ENCODE measurements at places on chromosomes 16 and 17. TPM values are rescaled to one million over a fixed set of nuclear protein-coding genes. Genes with fewer than 3 reads are reported as not detected.

DNA sequence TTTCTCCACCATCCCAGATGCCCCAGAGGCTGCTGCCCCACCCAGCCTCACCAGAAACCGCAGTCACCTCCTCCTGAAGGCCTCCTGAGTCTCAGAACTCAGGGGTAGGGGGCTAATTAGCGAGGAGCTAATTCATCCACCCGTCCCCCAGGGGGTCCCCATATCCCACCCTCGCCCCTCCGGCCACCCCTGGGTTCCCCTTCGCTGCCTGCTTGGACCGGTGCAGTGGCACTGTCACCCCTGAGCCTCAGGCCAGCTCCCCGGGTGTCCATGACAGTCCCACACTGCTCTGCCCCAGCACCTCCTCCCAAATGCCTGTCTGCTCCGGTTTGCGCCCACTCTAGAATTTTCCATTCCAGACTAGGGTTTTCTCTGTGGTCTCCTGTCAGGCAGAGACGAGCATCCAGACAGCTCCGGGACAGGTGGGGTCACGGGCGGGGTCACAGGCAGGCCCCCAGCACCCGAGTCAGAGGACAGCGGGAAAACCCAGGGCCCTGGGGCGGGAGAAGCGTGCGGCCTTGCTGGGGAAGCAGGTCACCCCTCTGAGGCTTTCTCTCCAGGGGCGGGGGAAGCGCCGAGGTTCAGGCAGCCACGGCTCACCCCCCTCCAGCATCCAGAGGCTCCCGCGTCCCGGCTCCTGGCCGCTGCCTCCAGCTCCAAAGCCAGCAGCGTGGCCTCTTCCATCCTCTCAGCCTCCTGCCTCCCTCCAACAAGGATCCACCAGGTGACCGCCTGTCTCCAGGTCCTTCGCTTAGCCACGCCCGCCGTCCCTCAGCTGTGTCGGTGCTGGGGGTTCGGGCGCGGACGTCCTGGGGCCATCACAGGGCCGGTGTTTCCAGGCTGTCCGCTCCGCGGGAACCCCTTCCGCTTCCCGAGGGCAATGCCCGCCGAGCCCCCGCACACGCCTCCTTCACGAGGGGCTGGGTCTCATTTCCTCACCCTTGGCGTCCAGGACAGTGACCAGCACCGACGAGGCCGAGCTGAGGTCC, 3.1 kb upstream of the PERCC1 start:
- H3K27ac ChIP-seq, result no peak overlapping the region
- H3K4me1 ChIP-seq, result no peaks in the 10 kb centered on the region
- peak overlapping the region; percentile 19 for H3K4me3 ChIP-seq
- DNase-seq, result no peak
- H3K27me3 ChIP-seq, result peaks cover 7% of the 10 kb centered on the region

- H3K27ac ChIP-seq, result no peak overlapping the region
- H3K36me3 ChIP-seq, result no peaks in the 10 kb centered on the region
- H3K27me3 ChIP-seq, result no peaks in the 10 kb centered on the region
- H3K4me1 ChIP-seq, result no peaks in the 10 kb centered on the region
- H3K4me3 ChIP-seq, result no peak overlapping the region
Observed at GRCh38 chr17:79878329-79878947, 39.2 kb upstream of the CBX4 start.

- H3K4me3 ChIP-seq, result no peak overlapping the region
- no peak for DNase-seq
- H3K4me1 ChIP-seq, result no peaks in the 10 kb centered on the region
Observed at GRCh38 chr17:80901319-80901718, 90.3 kb upstream of the CHMP6 start.

DNA sequence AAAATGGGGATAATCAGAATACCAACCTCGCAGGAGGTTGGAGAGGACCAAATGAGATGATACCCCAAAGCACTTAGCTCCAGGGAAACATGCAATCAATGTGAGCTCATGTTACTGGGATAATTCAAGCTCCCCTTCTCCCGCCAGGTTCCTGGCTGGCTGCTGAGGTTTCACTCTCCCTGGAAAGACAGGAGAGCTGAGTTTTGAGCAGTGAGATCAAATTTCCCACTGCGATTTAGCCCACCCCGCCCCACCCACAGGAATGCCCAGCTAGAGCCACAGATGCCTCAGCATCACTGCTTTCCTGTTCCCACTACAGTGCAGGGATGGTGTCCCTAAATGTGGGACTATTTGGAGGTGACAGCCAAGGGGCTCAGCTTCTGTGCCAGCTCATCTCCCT, 56.7 kb downstream of the ZNF423 start:
- H3K36me3 ChIP-seq, result no peaks in the 10 kb centered on the region
- DNase-seq, result no peak
- no peak overlapping the region for H3K27ac ChIP-seq
- H3K4me1 ChIP-seq, result no peaks in the 10 kb centered on the region
- no peak overlapping the region for H3K4me3 ChIP-seq
- no peaks in the 10 kb centered on the region for H3K27me3 ChIP-seq

DNA sequence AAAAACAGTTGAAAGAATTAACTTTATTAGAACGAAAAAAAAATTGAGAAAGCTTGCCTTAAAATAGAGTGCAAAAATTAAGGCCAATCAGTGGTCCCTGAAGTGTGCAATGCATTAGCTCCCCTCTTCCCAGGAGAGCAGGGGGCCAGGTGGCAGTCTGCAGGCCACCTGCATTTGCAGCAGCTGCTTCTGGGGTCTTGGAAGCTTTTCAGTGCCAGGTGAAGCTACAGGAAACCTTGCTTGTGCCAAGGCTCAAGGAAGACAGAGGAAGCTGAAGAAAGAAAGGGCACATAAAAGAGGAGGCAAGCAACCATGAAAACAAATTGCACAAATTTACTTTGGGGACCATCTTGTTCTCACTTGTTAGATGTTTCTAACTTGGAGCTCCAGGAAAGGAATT, 50.5 kb upstream of the MTMR4 start:
- H3K4me1 ChIP-seq, result peaks cover 6% of the 10 kb centered on the region
- DNase-seq, result no peak
- H3K4me3 ChIP-seq, result no peak overlapping the region
- no peak overlapping the region for H3K27ac ChIP-seq
- no peaks in the 10 kb centered on the region for H3K27me3 ChIP-seq

- H3K36me3 ChIP-seq, result peaks cover 11% of the 10 kb centered on the region
- H3K27ac ChIP-seq, result no peak overlapping the region
- peak; percentile 22 for DNase-seq
- H3K4me1 ChIP-seq, result peaks cover 2% of the 10 kb centered on the region
Observed at GRCh38 chr17:61478026-61478789, 26.0 kb downstream of the TBX4 start.

- H3K4me1 ChIP-seq, result peaks cover 58% of the 10 kb centered on the region
- no peaks in the 10 kb centered on the region for H3K27me3 ChIP-seq
- H3K4me3 ChIP-seq, result no peak overlapping the region
- no peak for DNase-seq
- H3K36me3 ChIP-seq, result no peaks in the 10 kb centered on the region
Observed at GRCh38 chr17:29147682-29148081, 32.5 kb downstream of the MYO18A start.

DNA sequence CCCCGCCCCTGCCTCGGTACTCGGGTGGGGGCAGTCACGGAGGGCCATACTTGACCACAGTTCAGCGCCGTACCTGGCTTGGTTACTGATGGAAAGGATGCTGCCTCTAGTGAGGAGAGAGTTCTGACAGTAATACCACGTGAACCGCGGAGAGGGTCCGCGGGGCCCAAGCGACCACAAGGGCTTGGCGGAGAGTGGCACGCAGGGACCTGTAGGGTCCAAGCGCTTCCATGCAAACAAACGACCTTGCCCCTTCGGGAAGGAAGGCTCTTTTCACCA, 9.2 kb downstream of the KDM6B start:
- peaks cover 41% of the 10 kb centered on the region for H3K36me3 ChIP-seq
- H3K27ac ChIP-seq, result peak overlapping the region; percentile 99
- peaks cover 42% of the 10 kb centered on the region for H3K4me1 ChIP-seq
- no peak for DNase-seq

GRCh38 chr17:47745037-47745380, 12.0 kb downstream of the TBX21 start:
- no peak overlapping the region for H3K27ac ChIP-seq
- no peaks in the 10 kb centered on the region for H3K36me3 ChIP-seq
- H3K4me3 ChIP-seq, result no peak overlapping the region
- no peak for DNase-seq
- H3K27me3 ChIP-seq, result peaks cover 38% of the 10 kb centered on the region

GRCh38 chr16:87765473-87765775, 362 bp downstream of the KLHDC4 start:
- peak overlapping the region; percentile 94 for H3K27ac ChIP-seq
- H3K36me3 ChIP-seq, result peaks cover 34% of the 10 kb centered on the region
- H3K27me3 ChIP-seq, result no peaks in the 10 kb centered on the region
- H3K4me3 ChIP-seq, result peak overlapping the region; percentile 99
- H3K4me1 ChIP-seq, result peaks cover 20% of the 10 kb centered on the region

DNA sequence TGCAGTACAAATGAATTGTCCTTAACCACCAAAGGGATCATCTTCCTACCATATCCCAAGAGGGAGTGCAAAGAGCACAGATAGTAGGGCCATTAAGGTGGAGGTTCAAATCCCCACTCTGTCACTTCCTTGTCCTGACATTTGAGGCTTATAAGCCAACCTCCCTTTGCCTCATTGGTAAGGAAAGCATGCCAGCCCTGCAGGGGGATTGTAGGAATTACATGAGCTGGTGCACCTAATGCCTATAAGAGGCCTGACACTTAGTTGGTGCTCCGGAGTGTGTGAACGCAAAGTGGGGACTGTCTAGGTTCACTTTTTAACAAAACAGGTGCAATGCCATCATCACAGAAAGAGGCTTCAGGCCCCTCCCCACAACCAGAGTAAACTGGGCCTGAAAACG, 374.4 kb downstream of the SNX29 start:
- no peaks in the 10 kb centered on the region for H3K27me3 ChIP-seq
- peaks cover 13% of the 10 kb centered on the region for H3K4me1 ChIP-seq
- no peaks in the 10 kb centered on the region for H3K36me3 ChIP-seq
- H3K4me3 ChIP-seq, result no peak overlapping the region

GRCh38 chr16:79713609-79714309, 113.2 kb upstream of the MAF start:
- H3K27me3 ChIP-seq, result no peaks in the 10 kb centered on the region
- H3K4me3 ChIP-seq, result no peak overlapping the region
- no peak for DNase-seq
- H3K27ac ChIP-seq, result no peak overlapping the region

DNA sequence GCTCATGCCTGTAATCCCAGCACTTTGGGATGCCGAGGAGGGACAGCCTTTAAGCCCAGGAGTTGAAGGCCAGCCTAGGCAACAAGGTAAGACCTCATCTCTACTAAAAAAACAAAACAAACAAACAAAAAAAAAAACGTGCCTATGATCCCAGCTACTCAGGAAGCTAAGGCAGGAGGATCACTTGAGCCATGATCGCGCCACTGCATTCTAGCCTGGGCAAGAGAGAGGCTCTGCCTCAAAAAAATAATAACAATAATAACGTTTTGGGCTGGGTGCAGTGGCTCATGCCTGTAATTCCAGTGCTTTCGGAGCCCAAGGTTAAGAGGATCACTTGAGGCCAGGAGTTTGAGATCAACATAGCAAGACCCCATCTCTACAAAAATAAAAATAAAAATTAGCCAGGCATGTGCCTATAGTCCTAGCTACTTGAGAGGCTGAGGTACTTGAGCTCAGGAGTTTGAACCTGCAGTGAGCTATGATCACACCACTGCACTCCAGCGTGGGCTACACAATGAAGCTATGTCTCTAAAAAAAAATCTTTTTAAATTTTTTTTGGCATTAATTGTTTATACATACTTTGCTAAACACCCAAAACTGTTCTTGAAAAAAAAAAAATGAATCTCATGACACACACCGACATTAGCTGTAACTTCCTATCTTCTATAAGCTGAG, 3.3 kb downstream of the PHLPP2 start:
- no peaks in the 10 kb centered on the region for H3K36me3 ChIP-seq
- peaks cover 18% of the 10 kb centered on the region for H3K4me1 ChIP-seq
- H3K27ac ChIP-seq, result no peak overlapping the region
- no peak overlapping the region for H3K4me3 ChIP-seq
- H3K27me3 ChIP-seq, result no peaks in the 10 kb centered on the region

DNA sequence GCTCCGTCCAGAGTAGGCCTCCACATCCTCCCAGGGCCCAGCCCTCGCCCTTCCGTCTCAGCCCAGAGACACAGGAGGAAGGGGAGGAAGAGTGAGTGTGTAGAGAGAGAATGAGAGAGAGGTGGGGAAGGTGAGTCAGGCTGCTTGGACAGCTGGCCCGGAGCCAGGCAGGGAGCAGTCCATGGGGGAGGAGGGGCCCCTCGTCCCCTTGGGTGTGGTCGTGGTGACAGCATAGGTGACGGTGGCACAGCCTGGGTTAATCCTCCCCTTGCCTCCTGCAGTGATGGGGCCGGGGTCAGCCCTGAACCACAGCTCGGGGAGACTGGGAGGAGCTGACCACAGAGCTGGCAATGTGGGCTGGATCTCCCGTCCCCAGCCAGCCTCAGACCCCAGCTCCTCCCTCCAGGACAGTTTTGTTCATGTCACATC, 36.5 kb downstream of the FA2H start:
- H3K27ac ChIP-seq, result no peak overlapping the region
- no peaks in the 10 kb centered on the region for H3K4me1 ChIP-seq
- DNase-seq, result no peak
- H3K36me3 ChIP-seq, result no peaks in the 10 kb centered on the region
- H3K27me3 ChIP-seq, result no peaks in the 10 kb centered on the region

DNA sequence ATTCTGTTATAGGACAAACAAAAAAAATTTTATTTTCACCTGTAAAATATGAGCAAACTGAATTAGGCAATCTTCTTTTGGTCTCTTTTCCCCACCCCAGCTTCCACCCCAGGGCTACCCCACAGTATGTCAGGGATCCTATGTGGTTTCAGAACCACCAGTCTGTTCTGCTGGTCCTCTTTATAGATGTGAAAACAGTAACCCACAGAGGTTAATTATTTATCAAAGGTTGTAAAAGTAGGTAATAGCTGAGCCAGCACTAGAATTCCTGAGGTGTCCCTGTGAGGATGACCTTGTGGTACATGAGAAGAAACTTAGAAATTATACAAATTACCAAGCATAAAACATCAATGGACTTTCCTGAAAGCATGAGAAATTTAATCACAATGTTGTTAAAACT, 428.7 kb downstream of the CNTNAP4 start:
- H3K4me3 ChIP-seq, result no peak overlapping the region
- H3K36me3 ChIP-seq, result no peaks in the 10 kb centered on the region
- no peaks in the 10 kb centered on the region for H3K4me1 ChIP-seq
- no peak overlapping the region for H3K27ac ChIP-seq

DNA sequence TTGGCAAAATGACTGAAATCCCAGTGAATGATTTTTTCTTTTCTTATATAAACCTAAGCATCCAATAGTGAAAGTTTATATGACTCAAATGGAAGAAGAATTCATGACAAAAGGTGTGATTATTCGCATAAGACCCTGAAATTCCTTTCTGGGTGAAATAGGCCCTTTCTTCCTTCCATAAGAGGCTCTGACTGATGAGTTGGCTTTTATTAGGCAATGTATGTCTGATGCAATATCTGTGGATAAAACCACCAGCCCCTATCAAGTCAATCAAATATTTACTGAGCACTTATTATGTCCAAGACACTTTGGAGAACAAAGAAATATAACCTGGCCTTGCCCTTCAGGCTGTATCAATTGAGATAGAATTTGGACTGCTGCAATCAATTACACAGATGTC, 316.6 kb downstream of the CDH13 start:
- no peaks in the 10 kb centered on the region for H3K27me3 ChIP-seq
- H3K4me1 ChIP-seq, result no peaks in the 10 kb centered on the region
- H3K4me3 ChIP-seq, result no peak overlapping the region
- H3K27ac ChIP-seq, result no peak overlapping the region
- H3K36me3 ChIP-seq, result no peaks in the 10 kb centered on the region
- DNase-seq, result no peak

GRCh38 chr16:48438414-48438813, 53.2 kb upstream of the SIAH1 start:
- H3K27ac ChIP-seq, result no peak overlapping the region
- no peak for DNase-seq
- H3K36me3 ChIP-seq, result no peaks in the 10 kb centered on the region

Gene CTRB2
- total RNA-seq, result 0.44 TPM

Gene KRT40
- 0.27 TPM for total RNA-seq

Gene CLUH
- 48.8 TPM for total RNA-seq

Gene MYL4
- 3.0 TPM for total RNA-seq

Gene CDR2
- total RNA-seq, result 16.2 TPM

Gene CCL14
- total RNA-seq, result 20.7 TPM
